ENCODE measurements at places on chromosomes 3 and 15.

DNA sequence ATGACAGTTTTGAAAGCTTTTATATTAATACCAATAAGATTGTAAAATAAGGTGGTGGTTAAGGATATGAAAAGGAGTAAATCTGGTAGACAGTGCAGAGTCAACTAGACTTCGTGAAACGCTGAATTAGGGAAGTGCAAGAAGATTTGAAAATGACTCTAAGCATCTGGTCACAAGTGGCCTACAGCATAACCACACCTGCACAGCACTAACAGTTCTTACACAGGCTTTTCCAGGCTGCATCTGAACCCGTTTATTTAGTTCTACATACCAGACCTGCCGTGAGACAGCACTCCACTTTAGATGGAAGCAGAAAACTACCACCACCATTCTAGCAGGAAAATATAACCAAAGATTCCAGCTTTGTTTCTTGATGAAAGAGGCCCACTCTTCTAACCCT is 1.9 kb downstream of the DMXL2 start:
- peak; percentile 46 for DNase-seq

GRCh38 chr3:70871909-70872656 is 559.6 kb upstream of the MDFIC2 start:
- DNase-seq = no peak

DNA sequence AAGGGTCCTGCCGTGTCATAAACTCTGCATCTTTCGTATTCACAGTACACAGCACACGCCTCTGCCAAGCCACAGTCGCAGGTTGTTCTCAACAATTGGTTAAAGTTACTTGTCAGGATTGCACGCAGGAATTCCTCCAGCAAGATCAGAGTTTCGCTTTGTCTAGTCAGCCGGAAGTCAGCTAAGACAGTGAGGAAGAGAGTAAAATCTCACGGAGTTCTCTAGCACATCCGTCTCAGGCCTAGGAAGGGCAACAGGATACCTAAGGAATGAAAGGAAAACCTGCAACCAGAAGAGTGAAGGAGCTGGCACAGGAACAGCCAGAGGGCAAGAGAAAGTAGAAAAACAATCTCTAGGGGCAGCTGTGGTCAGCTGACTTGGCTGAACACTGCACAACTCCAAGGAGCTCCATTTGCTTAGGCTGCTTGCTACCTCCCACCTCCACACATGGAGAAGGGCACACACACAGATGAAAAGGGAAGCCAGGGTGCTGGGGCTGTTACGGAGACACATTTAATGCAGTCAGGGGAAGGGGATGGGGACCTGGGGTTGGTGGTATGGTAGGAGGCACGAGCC is 23.7 kb downstream of the RORA start:
- no peak for DNase-seq

DNA sequence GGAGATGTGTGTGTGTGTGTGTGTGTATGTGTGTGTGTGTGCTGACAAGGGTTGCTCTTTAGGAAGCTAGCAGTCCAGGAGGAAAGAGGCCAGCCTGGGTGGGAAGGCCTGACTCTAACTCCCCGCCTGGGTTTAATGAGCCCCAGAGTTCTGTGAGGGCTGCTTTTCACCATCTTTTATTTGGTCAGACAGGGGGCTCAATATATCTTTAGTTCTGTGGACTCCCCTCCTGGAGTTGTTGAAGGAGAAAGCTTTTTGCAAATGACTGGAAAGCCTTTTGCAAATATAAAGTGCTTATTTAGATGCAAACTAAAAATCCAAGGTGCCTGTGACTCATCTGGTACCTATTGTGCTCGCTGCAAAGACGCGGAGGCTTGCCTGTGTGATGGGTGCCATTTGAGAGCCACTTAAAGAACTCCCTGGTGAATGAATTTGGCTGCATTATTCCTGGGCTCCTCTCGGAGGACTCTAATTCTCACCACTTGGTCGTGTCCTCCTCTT is 24.5 kb downstream of the DRD3 start:
- no peak for DNase-seq

GRCh38 chr15:61086756-61087155 is 142.3 kb downstream of the RORA start:
- DNase-seq = no peak

GRCh38 chr3:14374444-14374883 is 27.9 kb upstream of the SLC6A6 start:
- no peak for DNase-seq

All from hematopoietic multipotent progenitor cell treated with erythropoietin and hydrocortisone succinate and interleukin-3 and kit ligand, for 4 days (in vitro differentiated cells).